Stimulated activated CD4-positive, alpha-beta T cell treated with anti-CD3 and anti-CD28 coated beads, Interleukin-2, amount 100 ng/mL, for 4 hours (primary cell): ENCODE measurements at places on chromosomes 4 and X.

- DNase-seq = no peak
Measured at GRCh38 chr4:6258741-6259140, 10.9 kb upstream of the WFS1 start.

- no peak for DNase-seq
Measured at GRCh38 chr4:5707778-5708448, 446 bp downstream of the EVC2 start.

- DNase-seq = no peak
Measured at GRCh38 chr4:149999485-150000074, 78.7 kb upstream of the DCLK2 start.

DNA sequence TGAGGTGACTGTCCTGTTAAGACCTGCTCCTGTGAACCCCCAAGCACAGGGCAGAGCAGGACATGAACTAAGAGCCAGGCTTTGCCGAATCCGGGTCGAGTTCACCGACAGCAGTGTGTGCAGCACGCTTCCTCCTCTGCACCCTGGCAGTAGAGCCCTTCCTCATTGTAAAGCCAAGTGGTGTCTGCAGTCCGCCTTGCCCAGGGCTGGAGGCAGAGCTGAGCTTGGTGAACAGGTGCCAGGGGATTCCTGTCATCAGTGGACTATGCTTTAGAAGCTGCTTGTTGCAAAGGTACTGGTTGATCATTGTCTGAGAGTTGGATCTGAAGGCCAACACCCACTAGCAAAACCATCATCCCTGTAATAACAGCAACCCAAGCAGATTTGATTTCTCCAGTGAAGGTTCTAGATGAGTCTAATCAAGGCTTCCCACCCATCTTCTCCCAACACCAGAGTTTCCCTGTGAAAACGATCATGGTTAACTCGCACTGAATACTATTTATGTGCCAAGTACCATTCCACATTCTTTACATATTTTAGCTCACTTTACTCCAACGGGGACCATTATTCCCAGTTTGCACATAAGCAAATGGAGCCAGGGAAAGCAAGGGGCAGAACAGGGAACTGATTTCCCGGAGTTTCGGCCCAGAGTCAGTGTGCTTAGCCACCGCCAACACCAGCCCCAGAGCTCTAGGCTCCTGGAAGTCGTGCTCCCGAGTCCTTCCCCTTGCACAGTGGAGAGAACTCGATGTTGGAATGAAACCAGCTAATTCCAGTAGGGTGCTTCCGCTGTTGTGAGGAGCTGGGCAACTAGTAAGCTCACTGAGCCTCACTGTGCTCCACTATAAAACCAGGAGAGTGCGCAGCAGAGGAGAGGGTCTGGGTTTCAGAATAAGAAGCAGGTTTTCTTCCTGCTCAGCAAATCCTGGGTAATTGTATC, 1.4 kb upstream of the SLC34A2 start:
- DNase-seq = no peak

DNA sequence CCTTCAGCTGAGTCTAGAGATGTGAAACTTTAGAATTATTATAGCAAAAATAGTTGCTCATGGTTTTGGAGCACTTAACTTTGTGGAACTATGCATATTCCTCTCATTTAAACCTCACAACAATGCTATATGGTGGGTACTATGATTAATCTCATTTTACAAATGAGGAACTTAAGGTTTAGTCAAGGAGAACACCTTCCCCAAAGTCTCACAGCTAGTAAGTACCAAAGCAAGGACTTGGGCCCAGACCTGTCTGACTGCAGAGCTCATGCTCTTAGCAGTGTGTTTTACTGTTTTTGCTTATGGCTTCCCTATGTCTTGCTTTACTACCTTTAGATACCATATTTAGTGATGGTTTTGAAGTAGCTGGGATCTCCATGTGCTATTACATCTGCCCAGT, 5.1 kb downstream of the UBE2A start:
- DNase-seq = no peak

GRCh38 chr4:148076964-148077363, 345.1 kb downstream of the ARHGAP10 start:
- no peak for DNase-seq

DNA sequence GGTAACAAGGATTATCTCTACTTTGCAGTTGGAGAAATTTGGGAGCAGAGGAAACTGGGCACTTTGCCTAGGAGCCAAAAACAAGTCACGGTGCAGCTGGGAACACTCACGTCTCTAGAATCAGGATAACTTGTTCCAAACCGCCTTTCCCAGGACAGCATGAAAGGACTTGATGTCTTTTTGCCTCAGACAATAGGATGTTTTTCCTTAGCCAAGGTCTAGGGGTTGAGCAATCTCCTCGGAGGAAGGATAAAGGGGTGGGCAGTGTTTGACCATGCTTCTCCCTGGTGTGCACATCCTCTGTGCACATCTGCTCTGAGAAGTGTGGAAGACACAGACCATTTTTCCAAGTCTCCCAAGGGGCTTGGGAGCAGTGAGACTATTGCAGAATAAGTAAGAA, 1.7 kb upstream of the SPARCL1 start:
- no peak for DNase-seq
